ENCODE measurements at places on chromosomes 1 and 21.
A peak's percentile ranks its signal among the peaks of the same experiment; 100 is the strongest.

DNA sequence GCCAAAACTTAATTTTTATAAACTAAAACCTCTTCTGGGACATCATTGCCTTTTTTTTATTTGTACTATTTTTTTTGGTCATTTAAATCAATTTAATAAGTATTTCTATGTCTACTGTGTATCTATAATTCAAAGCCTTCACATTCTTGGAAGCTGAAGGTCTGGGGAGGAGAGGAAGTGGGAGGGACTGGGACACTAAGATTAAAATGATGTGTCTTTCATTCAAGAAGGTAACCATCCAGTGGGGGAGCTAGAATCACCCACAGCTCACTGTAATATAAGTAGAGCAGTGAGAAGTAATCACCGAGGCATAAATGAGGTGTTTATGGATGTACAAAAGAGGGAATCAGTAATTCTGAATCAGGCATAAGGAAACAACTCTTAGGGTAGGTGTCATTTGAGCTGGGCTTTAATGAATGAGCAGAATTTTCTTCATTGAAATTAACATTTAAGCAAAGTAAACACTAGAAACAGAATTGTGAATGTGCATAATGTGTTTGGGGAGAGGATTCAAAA lies 52.8 kb downstream of the PTGER3 start:
- DNase-seq: no peak

DNA sequence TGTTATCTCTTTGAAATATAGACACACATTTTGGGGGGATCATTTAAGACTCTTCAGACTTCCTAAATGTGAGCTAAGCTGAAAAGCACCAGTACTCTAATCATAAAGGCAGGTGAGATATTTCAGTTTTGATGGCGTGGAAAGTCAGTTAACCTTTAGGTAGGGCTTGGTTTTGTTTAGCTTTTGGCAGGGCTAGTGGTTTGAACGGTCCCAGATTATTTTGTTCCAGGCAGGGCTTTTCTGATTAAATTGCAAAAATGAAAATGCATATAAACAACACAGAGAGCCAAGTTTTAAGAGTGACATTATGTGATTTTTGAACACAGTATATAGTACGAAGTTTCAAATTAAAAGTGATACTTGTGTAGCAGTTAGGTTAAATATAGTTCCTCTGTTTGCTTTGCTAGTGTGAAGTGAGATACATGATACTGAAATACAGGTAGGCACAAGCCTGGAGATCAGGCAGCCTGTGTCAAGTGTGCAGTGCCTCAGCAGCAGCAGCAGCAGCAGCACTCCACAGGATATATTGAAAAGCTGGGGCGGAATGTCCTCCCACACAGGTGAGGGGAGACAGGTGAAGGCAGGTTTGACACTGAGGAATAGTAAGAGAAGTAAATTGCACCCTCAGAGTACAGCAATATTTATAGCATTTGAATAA lies 47.4 kb downstream of the CAMTA1 start:
- DNase-seq: no peak

- DNase-seq: no peak
Observed at GRCh38 chr1:25090707-25091422, 141.4 kb downstream of the SYF2 start.

- no peak for DNase-seq
Observed at GRCh38 chr1:30845904-30846290, 62.7 kb downstream of the SDC3 start.

GRCh38 chr1:15974855-15975254 lies 1.0 kb downstream of the ZBTB17 start:
- no peak for DNase-seq

DNA sequence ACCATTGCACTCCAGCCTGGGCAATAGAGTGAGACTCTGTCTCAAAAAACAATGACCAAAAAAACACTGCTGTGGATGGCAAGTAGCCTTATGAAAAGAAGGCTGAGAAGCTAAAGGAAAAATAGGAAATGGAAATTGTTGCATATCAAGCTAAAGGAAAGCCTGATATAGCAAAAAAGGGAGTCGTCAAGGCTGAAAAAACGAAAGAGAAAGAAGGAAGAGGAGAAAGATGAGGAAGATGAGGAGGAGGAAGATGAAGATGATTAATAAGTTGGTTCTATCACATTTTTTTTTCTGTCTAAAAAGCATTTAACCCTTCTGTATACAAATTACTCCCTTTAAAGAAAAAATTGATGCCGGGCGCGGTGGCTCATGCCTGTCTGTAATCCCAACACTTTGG lies 10.2 kb upstream of the PRDX1 start:
- DNase-seq: no peak

DNA sequence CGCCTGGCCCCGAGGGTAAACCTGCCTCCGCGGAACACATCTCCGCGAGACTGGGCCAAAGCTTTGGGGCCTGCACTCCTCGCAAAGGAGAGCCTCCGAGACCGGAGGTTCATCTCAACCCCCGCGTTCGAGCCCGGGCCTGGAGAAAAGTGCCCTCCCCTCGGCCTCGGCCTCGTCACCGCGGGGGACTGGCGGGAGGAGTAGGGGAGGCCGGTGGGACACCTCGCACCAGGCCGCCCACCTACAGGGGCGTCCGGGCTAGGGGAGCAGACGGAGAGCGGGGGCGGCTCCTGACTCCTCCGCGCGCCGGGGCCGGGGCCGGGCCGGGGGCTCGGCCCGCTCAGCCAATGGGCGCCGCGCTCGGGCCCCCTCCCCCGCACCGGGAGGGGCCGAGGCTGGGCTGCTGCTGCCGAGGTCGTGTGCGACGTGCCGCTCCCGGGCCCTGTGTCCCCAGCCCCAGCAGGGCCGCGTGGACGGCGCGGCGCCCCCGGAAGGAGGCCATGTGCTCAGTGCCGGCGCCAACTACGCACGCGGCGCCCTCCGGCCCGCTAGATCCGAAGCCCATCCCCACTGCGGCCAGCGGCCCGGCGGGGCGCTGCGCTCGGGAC lies 684 bp downstream of the SLC2A1 start:
- peak; percentile 11 for DNase-seq

- DNase-seq: no peak
Observed at GRCh38 chr1:75937034-75937433, 4.8 kb upstream of the ASB17 start.

- DNase-seq: no peak
Observed at GRCh38 chr1:34479731-34480130, 275.1 kb upstream of the GJB5 start.

- DNase-seq: no peak
Observed at GRCh38 chr1:210633636-210634035, 304.9 kb downstream of the HHAT start.

DNA sequence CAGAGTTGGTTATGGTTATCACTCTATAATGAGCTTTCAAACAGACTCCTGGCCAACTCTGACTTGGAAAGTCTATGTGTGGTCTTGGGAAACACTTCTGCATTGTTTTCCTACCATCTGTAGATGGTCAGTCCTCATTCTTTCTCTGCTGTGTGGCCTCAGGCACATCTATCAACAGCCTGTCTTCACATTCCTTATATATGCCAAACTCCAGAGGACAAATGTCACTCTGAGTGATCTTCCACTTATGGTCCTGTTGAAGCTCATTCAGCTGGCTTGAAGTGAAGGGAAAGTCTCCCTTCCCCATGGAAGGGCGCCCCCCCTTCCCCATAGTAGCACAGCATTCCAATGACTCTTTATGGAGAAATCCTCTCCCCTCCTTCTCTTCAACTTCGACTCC lies 58.7 kb downstream of the VANGL2 start:
- DNase-seq: no peak
